A549 treated with dexamethasone at 1 μM for 4 hours (cell line): ENCODE measurements at places on chromosomes 12 and 14. TPM values are rescaled to one million over a fixed set of nuclear protein-coding genes. Genes with fewer than 3 reads are reported as not detected.

SYT1 gene
- 4.6 to 6.7 TPM (median 5.6 TPM) in 5 replicates for total RNA-seq

CIPC gene
- 6.2 to 8.4 TPM (median 7.6 TPM) in 5 replicates for total RNA-seq

GPHB5 gene
- not detected in 5 replicates for total RNA-seq

SIX1 gene
- total RNA-seq: 5.5 to 7.4 TPM (median 6.7 TPM) in 5 replicates

TOMM20L gene
- total RNA-seq: not detected in 5 replicates

PZP gene
- total RNA-seq: not detected in 5 replicates

VEZT gene
- total RNA-seq: 51.6 to 69.5 TPM (median 65.9 TPM) in 5 replicates

CLEC14A gene
- total RNA-seq: not detected in 5 replicates

MYO1H gene
- total RNA-seq: not detected in 5 replicates

TMEM229B gene
- total RNA-seq: 0.13 to 0.24 TPM (median 0.21 TPM) in 5 replicates

CAPS2 gene
- total RNA-seq: 0.57 to 1.4 TPM (median 1.2 TPM) in 5 replicates

SLCO1B1 gene
- 0.38 to 0.64 TPM (median 0.39 TPM) in 5 replicates for total RNA-seq

NPFF gene
- not detected in 5 replicates for total RNA-seq

SIX6 gene
- not detected in 5 replicates for total RNA-seq

RNASE7 gene
- not detected in 5 replicates for total RNA-seq

ADCY6 gene
- total RNA-seq: 8.1 to 12.2 TPM (median 10.3 TPM) in 5 replicates

APOLD1 gene
- total RNA-seq: 0.22 to 0.45 TPM (median 0.39 TPM) in 5 replicates

CFAP251 gene
- 1.1 to 1.5 TPM (median 1.3 TPM) in 5 replicates for total RNA-seq

GPR84 gene
- total RNA-seq: 0.05 to 0.13 TPM (median 0.09 TPM) in 3 of 5 replicates, not detected in the others

SPTB gene
- 1.2 to 2.4 TPM (median 2.0 TPM) in 5 replicates for total RNA-seq

KRT83 gene
- total RNA-seq: 2.4 to 3.0 TPM (median 2.8 TPM) in 5 replicates

DHRS4 gene
- total RNA-seq: 45.2 to 49.2 TPM (median 47.5 TPM) in 5 replicates

EML1 gene
- 30.7 to 38.3 TPM (median 35.4 TPM) in 5 replicates for total RNA-seq

TSHR gene
- not detected in 5 replicates for total RNA-seq

CEBPE gene
- total RNA-seq: not detected in 5 replicates

BEGAIN gene
- total RNA-seq: 4.4 to 8.2 TPM (median 6.1 TPM) in 5 replicates

CISTR gene
- total RNA-seq: not detected in 5 replicates

RTN1 gene
- total RNA-seq: 0.03 TPM in 1 of 5 replicates, not detected in the others

RD3L gene
- not detected in 5 replicates for total RNA-seq

CLEC7A gene
- total RNA-seq: not detected in 5 replicates
